ENCODE measurements at places on chromosomes 3 and 15. TPM values are rescaled to one million over a fixed set of nuclear protein-coding genes. Genes with fewer than 3 reads are reported as not detected.

SKOR1 gene
- 0.49 TPM for total RNA-seq

DLEC1 gene
- total RNA-seq: 0.16 TPM

ECE2 gene
- total RNA-seq: not detected

SOX2 gene
- total RNA-seq: 6.3 TPM

GOLGA8R gene
- total RNA-seq: 1.8 TPM

REC114 gene
- total RNA-seq: not detected

TRH gene
- total RNA-seq: not detected

ADAMTS17 gene
- total RNA-seq: 0.16 TPM

PLSCR2 gene
- not detected for total RNA-seq

LMOD3 gene
- total RNA-seq: not detected

AGBL1 gene
- not detected for total RNA-seq

DISP2 gene
- total RNA-seq: 0.65 TPM

CASR gene
- not detected for total RNA-seq

EPHB1 gene
- 1.5 TPM for total RNA-seq

AP3B2 gene
- 1.6 TPM for total RNA-seq

GPR149 gene
- not detected for total RNA-seq

ZMYND10 gene
- total RNA-seq: 0.65 TPM

GPR27 gene
- 0.12 TPM for total RNA-seq

IQSEC1 gene
- total RNA-seq: 40.3 TPM

C3orf20 gene
- total RNA-seq: not detected

SLC28A2 gene
- not detected for total RNA-seq

RPP25 gene
- 9.9 TPM for total RNA-seq

TOP2B gene
- 55.6 TPM for total RNA-seq

FEZF2 gene
- not detected for total RNA-seq

PRR23B gene
- not detected for total RNA-seq

GOLGA8J gene
- total RNA-seq: not detected

PAK6 gene
- total RNA-seq: 0.32 TPM

SLC27A2 gene
- total RNA-seq: 0.16 TPM

SCN11A gene
- total RNA-seq: under 0.01 TPM

RETNLB gene
- not detected for total RNA-seq

HYAL1 gene
- 0.65 TPM for total RNA-seq

WDR93 gene
- total RNA-seq: not detected

MKRN3 gene
- total RNA-seq: not detected

FAM240A gene
- not detected for total RNA-seq

NR2C2 gene
- 36.7 TPM for total RNA-seq

CYP1A1 gene
- 0.12 TPM for total RNA-seq

COLQ gene
- 0.61 TPM for total RNA-seq

CSPG4 gene
- 181 TPM for total RNA-seq

GOLGA6L4 gene
- total RNA-seq: 1.3 TPM

All from hair follicle dermal papilla cell (primary cell).